ENCODE measurements at places on chromosomes 13 and 19. TPM values are rescaled to one million over a fixed set of nuclear protein-coding genes. Genes with fewer than 3 reads are reported as not detected.

DNA sequence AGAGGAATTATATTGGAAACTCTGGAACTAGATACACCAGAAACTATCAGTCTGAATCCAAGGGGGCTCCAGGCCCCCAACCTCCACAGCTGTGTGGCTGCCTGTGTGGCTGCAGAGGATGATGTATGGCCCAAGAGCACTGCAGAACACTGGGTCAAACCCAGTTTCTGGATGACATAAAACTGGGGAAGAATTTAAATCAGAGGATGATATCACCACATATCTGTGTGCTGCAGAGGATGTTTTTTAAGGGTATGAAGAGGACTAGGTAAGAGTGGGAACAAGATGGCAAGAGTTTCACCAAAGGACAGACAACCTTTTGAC is 226.4 kb downstream of the SUCLA2 start:
- no peak for DNase-seq

The NCLN gene
- 54.6 TPM for total RNA-seq

The LRRC8E gene
- total RNA-seq: 3.9 TPM

DNA sequence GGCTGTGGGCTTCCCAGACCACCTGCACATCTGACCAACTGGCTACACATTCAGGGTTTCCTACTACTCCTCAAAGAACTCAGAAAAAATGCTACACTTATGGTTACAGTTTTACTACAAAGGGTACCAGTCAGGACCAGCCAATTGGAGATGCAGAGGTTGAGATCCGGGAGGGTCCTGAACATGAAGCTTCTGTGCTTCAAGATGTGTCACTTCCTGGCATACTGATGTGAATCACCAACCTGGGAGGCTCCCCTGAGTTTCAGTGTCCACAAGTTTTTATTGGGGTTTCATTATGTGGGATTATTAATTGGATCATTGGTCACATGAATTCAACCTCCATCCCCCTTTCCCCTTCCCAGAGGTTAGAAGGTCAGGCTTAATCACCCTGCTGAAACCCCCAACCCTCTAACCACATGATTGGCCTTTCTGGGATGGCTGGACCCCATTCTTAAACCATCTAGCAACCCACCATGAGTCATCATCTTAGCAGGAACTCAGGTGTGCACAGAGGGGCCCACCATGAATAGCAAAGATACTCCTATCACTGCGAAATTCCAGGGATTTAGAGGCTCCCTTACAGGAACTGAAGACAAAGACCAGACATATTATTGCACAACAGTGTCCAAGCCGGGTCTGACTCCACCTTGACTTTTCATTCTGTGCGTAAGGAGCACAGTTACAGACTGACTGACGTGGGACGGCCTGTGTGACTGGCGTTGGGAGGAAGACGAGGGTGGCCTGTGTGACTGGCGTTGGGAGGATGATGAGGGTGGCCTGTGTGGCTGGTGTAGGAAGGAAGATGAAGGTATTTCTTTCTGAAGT is 90.7 kb downstream of the ATP8A2 start:
- DNase-seq: no peak

DNA sequence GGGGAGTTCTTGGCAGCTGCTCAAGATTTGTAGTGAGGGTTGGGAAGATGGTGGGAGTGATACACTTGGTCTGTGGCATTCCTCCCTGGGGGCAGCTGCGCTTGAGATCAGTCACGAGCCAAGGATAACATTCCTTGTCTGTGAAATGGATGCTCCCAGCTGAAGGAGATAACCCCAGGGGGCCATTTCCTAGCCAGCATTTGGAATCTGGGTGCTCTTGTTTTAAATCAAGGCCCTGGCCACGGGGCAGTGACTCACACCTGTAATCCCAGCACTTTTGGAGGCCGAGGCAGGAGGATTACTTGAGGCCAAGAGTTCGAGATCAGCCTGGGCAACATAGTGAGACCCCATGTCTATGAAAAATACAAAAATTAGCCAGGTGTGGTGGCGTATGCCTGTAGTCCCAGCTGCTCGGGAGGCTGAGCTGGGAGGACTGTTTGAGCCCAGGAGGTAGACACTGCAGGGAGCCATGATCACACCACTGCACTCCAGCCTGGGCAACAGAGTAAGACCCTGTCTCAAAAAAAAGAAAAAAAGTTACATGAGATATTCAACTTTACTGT is 4.6 kb downstream of the PKN1 start:
- DNase-seq: no peak

DNA sequence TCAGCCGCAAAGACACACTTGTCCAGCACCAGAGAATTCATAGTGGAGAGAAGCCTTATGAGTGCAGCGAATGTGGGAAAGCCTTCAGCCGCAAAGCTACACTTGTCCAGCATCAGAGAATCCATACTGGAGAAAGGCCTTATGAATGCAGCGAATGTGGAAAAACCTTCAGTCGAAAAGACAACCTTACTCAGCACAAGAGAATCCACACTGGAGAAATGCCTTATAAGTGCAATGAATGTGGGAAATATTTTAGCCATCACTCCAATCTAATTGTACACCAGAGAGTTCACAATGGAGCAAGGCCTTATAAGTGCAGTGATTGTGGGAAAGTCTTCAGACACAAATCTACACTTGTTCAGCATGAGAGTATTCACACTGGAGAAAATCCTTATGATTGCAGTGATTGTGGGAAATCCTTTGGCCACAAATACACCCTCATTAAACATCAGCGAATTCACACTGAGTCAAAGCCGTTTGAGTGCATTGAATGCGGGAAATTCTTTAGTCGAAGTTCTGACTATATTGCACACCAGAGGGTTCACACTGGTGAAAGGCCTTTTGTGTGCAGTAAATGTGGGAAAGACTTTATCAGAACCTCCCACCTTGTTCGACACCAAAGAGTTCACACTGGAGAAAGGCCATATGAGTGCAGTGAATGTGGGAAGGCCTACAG is 6.8 kb downstream of the ZNF134 start:
- DNase-seq: no peak

DNA sequence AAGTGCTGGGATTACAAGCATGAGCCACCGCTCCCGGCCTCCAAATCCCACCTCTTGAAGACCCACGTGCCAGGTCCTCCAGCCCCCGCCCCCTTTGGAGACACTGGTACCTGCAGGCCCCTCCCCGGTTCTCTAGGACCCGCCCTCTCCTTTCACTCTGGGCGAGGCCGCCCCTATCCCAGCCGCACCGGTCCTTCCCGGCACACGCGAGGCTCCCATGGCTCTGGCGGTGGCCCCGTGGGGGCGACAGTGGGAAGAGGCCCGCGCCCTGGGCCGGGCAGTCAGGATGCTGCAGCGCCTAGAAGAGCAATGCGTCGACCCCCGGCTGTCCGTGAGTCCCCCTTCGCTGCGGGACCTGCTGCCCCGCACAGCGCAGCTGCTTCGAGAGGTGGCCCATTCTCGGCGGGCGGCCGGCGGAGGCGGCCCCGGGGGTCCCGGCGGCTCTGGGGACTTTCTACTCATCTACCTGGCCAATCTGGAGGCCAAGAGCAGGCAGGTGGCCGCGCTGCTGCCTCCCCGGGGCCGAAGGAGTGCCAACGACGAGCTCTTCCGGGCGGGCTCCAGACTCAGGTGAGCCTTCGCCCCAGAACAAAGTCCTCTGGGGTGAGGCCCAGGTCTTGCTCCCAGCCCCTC is at the start of gene CBLC:
TSS of gene CBLC (plus strand) at position 176 of the 633 bp plus-strand sequence. CDS start at position 218, 42 bp downstream.
- peak; percentile 76 for DNase-seq

DNA sequence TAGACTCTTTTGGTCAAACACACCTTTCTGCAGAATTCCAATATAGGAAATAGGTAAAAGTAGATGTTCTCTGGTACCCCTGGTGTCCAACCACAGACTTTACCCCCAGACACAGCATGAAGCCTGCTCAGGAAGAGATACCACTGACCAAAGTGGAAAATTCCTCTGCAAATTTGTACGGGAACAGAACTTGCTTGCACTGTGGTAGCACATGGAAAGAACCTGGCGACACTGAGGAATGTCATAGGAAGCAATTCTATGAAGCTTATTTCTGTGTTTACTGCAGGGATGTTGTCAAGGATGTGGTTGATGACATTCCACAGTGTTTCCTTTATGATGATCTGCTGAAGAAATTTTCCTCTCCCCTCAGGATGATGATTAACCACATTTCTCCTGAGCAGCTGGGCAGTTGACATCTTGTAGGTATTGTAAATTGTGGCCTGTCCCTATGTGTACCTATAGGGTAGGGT is 48.9 kb upstream of the TNFSF11 start:
- no peak for DNase-seq

GRCh38 chr19:4713384-4713951 is 10.2 kb downstream of the DPP9 start:
- no peak for DNase-seq

GRCh38 chr19:31761281-31761913 is 412.2 kb upstream of the TSHZ3 start:
- no peak for DNase-seq

DNA sequence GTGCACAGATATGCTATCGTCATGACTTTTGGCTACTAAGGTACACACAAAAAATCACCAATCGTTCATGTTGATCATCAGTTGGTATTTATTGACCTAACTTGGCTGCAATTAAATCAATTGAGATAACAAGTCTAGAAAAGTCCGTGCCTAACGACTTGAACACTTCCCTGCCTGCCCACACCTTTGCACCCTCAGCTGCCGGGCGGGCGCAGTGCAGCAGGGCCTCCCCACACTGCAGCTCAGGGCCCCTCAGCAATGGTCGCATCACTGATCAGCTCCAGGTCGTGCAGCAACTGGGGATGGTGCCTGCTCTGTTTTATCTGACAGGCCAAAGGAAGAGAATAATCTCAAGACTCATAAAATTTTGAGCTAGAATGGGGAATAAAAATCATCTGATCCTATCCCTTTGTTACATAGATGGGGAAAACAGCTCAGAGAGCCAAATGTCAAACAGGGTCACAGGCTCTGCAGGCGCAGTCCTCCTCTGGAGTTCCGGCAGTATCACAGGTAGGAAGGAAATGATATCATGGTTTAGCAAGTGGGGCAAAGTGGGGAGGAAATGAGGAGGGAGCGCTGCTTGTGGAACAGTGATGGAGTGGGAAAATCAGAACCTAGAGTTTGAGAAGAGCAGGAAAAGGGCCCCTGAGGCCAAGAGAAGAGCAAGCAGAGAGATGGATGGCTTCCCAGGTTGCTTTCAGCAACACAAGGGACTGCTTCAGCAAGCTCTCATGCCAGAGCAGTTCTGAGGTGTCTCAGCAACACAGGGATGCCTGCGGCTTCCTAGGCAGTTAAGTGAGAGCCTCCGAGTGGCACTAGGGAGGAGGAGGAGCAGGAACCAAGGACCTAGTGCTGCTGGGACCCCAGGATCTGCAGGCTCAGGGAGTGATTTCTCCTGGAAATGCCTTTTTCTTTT is 57.5 kb downstream of the SLC7A1 start:
- no peak for DNase-seq

GRCh38 chr13:23105051-23105450 is 75.7 kb upstream of the SGCG start:
- no peak for DNase-seq

GRCh38 chr19:17289489-17289888 is 7.8 kb downstream of the ANKLE1 start:
- peak; percentile 63 for DNase-seq

DNA sequence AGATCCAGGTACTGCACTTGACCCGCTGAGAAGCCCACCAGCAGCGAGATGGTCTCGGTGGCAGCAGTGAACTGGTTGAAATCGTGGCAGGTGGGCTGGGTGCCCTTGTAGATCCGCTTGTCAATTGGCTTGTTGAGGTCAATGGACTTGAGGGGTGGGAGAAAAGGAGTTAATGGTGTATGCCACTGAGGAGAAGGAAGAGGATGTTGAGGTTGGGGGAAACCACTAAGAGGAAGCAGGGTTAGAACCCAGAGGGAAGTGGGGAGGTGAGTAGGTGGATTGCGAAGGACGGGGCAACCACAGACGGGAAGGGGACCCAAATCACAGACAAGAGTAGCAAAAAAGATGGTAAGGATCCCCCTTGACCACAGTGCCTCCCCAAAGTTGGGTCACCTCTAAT is 1.7 kb downstream of the DMWD start:
- no peak for DNase-seq

- no peak for DNase-seq
These were observed 57.5 kb upstream of the HMGB1 start for GRCh38 chr13:30523211-30523610.

The ARRDC2 gene
- 4.3 TPM for total RNA-seq

- DNase-seq: no peak
These were observed 90.2 kb downstream of the GPC6 start for GRCh38 chr13:93316841-93317240.

DNA sequence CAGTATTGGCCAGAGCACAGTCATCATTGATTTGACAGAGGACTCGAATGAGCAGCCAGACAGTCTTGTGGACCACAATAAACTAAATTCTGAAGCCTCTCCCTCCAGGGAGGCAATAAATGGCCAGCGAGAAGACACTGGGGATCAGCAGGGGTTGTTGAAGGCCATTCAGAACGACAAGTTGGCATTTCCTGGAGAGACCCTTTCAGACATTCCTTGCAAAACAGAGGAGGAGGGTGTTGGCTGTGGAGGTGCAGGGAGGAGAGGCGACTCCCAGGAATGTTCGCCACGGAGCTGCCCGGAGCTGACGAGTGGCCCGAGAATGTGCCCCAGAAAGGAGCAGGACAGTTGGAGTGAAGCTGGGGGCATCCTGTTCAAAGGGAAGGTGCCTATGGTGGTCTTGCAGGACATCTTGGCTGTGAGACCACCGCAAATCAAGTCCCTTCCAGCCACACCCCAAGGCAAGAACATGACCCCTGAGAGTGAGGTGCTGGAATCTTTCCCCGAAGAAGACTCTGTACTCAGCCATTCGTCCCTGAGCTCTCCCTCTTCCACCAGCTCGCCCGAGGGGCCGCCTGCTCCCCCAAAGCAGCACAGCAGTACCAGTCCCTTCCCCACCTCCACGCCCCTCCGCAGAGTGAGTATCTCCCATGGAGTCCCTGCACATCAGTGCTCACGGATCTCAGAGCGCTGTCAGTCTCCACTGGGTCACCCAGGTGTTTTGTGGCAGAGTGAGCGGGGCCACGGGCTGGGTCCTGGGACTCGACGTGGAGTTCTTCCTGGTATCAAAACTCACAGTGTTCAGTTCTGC is 6.9 kb downstream of the CHAF1A start:
- no peak for DNase-seq

The OSCAR gene
- total RNA-seq: not detected

- DNase-seq: peak; percentile 28
These were observed 811 bp upstream of the PRMT1 start for GRCh38 chr19:49676136-49676783.

The LIPE gene
- total RNA-seq: 12.8 TPM

DNA sequence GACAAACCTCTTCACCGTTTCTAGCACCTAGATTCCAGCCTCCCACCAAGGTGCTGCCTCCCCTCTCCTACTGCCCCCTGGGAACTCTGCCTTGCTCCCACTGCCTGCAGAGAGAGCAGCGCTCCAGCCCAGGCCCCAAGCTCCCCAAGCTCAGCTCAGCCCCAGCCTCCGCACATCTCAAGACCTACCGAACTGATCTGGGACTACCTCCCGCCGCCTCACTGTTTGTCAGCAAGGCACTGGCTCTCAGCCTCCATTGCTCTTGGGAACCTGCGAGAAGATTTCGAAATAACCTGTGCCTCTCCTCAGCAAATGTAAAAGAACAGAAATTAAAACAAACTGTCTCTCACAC is 92.4 kb upstream of the GPR183 start:
- DNase-seq: no peak
